Smooth muscle cell of the umbilical artery (primary cell): ENCODE measurements at places on chromosomes 12 and 14. TPM values are rescaled to one million over a fixed set of nuclear protein-coding genes. Genes with fewer than 3 reads are reported as not detected.

The RERGL gene
- total RNA-seq: not detected in 2 replicates

The PDE3A gene
- total RNA-seq: 0.46 and 2.7 TPM in 2 replicates

The SMOC1 gene
- not detected in 2 replicates for total RNA-seq

The MGP gene
- total RNA-seq: 6.7 and 31.5 TPM in 2 replicates

The TAC3 gene
- total RNA-seq: not detected in 2 replicates

The ANG gene
- 3.9 and 8.3 TPM in 2 replicates for total RNA-seq

The NXPH4 gene
- 12.5 and 13.9 TPM in 2 replicates for total RNA-seq

The CRADD gene
- total RNA-seq: 10.2 and 11.9 TPM in 2 replicates

The KCNA5 gene
- not detected in 2 replicates for total RNA-seq

The KRT77 gene
- total RNA-seq: not detected in 2 replicates

The SIX1 gene
- total RNA-seq: 0.05 TPM in 1 of 2 replicates, not detected in the other

The SOAT2 gene
- total RNA-seq: not detected in 2 replicates

The NKX2-1 gene
- not detected in 2 replicates for total RNA-seq

The NCKAP5L gene
- 25.5 and 27.0 TPM in 2 replicates for total RNA-seq

The GLIPR1L2 gene
- 0.30 and 0.42 TPM in 2 replicates for total RNA-seq

The ACYP1 gene
- 7.4 and 11.4 TPM in 2 replicates for total RNA-seq

The ABCC9 gene
- total RNA-seq: 1.2 and 6.8 TPM in 2 replicates

The FGF23 gene
- total RNA-seq: not detected in 2 replicates

The DIP2B gene
- total RNA-seq: 34.1 and 36.4 TPM in 2 replicates

The ADGRD1 gene
- 0.05 and 2.4 TPM in 2 replicates for total RNA-seq

The SNAPC1 gene
- total RNA-seq: 23.8 and 23.9 TPM in 2 replicates

The IL23A gene
- not detected in 2 replicates for total RNA-seq

The TMCC3 gene
- 5.9 and 9.3 TPM in 2 replicates for total RNA-seq

The DHRS1 gene
- total RNA-seq: 14.9 and 23.2 TPM in 2 replicates

The TM7SF3 gene
- 169 and 212 TPM in 2 replicates for total RNA-seq

The CCDC198 gene
- total RNA-seq: 0.32 TPM in 1 of 2 replicates, not detected in the other

The PDZRN4 gene
- total RNA-seq: under 0.01 TPM in 1 of 2 replicates, not detected in the other

The GPD1 gene
- total RNA-seq: not detected in 2 replicates

The TAS2R13 gene
- total RNA-seq: 1.2 and 4.2 TPM in 2 replicates

The ARL1 gene
- 179 and 282 TPM in 2 replicates for total RNA-seq

The CCDC92 gene
- total RNA-seq: 8.0 and 20.6 TPM in 2 replicates

The REP15 gene
- 2.1 and 5.0 TPM in 2 replicates for total RNA-seq

The MMP19 gene
- total RNA-seq: 5.6 and 7.4 TPM in 2 replicates
